Left renal cortex interstitium (tissue), 4 donors: ENCODE measurements at places on chromosomes 16 and 17.

DNA sequence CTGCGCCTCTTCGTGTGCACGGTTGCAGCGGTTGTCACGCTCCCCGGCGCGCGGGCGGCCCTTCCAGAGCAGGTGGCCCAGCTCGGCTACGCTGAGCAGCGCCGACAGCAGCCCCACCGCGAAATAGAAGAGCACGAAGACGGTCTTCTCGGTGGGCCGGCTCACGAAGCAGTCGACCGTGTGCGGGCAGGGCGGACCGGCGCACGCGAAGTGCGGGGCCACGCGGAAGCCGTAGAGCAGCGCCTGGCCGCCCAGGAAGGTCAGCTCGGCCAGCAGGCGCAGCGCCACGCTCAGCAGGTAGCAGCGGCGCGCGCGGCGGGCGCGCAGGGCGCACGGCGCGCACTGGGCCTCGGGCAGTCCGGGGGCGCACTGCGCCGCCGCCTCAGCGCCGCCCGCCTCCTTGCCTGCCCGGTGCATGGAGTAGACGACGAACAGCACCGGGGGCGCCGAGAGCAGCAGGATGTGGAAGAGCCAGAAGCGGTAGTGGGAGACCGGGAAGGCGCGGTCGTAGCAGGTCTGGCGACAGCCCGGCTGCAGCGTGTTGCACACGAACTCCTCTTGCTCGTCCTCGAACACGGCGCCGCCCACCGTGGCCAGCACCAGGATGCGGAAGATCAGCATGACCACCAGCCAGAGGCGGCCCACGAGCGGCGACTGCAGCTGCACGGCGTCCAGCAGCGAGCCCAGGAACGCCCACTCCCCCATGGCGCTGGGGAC, 1.3 kb downstream of the GJD3 start:
- DNase-seq, result no peak

- DNase-seq, result no peak
Measured at GRCh38 chr17:50556803-50557202, 3.7 kb upstream of the CACNA1G start.

- no peak for DNase-seq
Measured at GRCh38 chr16:85528528-85529387, 84.4 kb upstream of the GSE1 start.

GRCh38 chr17:73719588-73720071, 75.4 kb upstream of the SDK2 start:
- DNase-seq, result no peak

DNA sequence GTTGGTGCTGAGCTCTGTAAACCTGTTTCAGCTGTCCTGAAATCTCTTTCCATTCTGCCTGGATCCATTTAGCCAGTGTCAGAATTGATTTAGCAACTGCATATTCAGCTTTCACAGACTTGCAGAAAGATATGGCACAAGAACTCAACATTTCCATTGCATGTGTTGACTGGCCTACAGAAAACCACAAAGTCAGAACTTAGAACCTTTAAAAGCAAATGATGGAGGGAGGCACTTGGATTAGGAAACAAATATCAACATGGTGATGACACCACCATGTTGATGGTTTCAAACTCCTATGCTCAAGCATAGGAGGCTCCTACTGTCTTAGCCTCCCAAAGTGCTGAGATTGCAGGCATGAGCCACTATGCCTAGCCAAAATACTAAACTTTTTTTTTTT, 52.3 kb upstream of the ARL6IP1 start:
- no peak for DNase-seq

- no peak for DNase-seq
Measured at GRCh38 chr16:1146409-1146808, 6.5 kb upstream of the CACNA1H start.

DNA sequence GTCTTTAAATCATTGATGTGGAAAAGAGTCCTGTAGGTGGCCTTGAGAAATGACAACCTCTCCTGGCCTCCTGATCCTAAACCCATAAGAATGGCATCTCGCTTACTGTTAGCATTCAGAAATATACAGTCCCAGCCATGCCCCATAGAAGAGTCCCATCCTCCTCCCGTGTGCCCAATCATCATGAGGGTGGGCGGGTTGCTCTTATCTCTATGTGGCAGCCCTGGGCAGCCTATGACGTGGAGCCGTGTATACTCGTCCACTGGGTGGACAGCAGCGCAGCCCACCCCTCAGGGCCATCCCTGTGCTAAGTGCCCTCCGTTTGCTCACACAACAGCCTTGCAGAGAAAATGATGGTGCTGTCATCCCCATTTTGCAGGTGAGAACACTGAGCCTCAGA, 105.3 kb downstream of the AMFR start:
- DNase-seq, result no peak

GRCh38 chr17:71315568-71315967, 805.3 kb upstream of the SOX9 start:
- no peak for DNase-seq

DNA sequence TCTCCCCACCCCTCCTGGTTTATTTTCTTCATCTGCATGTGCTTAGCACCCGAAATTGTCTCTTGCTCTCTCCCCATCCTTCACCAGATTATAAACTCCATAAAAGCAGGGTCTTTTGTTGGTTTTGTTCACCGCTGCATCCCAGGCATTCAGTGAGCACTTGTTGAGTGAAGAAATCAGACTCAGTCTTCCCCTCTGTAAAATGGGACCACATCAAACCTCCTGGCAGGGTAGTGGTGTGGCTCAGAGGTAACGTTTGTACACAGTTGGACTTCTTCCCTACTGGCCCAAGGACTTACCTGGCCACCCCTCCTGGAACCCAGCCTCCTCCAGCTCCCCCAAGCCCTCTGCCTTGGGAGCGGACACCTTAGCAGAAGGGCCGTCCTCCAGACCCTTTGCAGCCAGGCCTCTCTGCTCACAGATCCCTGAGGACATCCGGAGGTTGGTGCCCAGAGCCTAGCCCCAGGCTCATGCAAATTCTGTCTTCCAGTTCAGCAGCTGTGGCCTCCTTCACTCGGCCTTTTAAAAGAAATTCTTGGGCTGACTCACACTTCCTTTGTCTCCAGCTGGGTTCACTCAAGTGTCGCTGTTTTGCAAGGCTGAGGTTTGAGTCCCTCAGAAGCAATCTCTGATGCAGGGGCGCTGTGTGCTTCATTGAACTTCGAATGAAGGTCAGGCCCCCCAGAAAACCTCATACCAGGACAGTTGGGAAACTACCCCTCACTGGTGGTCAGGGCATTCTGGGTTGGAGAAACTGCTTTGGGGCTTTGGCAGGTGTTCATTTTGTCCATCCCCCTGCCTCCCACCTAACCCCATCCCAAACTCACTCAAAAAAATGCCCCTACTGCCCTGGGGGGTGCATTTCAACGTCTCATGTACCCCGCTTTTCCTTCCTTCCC, 16.8 kb upstream of the RMI2 start:
- DNase-seq, result peak; percentile 85

- no peak for DNase-seq
Measured at GRCh38 chr16:57422026-57422944, 17.7 kb downstream of the CCL17 start.

DNA sequence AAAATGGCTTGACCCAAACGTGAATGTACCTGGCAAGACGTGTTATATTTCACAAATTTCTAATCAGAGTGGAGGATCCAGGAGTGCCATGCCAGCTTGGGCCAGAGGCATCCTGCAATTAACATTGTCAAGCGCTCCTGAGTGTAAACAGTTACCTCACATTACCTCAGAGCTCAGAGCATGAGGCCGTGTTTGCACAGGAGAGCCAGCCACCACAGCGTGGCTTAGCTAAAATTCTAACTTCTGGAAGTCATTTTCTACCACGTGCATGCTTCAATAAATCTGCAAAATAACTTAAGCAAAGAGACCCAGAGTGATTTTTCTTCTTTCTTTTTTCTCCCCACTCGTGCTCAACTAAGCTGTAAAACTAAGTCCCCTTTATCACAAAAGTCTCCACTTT, 769.0 kb downstream of the KCNJ2 start:
- DNase-seq, result no peak

DNA sequence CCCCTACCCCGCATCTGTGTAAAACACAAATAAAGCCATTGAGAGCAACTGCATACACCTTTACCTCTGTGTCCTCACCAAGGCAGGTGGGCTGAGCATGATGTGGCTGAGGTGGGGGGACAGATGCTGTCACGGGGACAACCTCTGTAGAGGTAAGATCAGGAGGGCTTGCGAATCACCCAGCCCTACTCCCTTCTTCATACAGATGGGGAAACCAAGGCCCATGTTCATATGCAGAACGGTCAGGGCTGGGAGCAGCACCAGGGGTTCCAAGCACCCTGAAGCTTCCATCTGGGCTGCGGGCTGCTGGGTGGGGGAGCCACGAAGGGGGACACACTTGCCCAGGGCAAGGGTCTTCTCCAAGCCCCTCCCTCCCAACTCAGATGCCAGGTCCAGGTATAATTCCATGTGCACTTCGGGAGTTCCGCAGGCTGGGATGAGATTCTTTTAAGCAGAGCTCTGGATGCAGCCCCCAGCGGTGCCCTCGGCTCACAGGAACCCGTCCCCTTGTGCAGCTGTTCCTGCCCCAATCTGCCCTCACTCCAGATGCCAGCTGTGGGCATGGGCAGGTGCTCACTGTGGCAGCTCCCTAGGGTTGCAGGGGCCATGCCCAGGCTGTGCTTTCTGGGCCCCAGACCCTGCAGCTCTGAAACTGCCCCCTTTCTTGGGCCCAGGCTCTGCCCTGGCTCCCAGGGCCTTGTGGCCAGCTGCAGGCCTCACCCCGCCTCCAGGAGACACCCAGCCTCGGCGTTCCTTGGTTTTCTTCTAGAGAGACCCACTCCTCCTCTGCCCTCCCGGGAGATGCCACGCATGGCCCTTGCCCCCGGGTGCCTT, 9.6 kb downstream of the CTRB1 start:
- no peak for DNase-seq

GRCh38 chr17:82966415-82966814, 113.0 kb upstream of the METRNL start:
- DNase-seq, result no peak

DNA sequence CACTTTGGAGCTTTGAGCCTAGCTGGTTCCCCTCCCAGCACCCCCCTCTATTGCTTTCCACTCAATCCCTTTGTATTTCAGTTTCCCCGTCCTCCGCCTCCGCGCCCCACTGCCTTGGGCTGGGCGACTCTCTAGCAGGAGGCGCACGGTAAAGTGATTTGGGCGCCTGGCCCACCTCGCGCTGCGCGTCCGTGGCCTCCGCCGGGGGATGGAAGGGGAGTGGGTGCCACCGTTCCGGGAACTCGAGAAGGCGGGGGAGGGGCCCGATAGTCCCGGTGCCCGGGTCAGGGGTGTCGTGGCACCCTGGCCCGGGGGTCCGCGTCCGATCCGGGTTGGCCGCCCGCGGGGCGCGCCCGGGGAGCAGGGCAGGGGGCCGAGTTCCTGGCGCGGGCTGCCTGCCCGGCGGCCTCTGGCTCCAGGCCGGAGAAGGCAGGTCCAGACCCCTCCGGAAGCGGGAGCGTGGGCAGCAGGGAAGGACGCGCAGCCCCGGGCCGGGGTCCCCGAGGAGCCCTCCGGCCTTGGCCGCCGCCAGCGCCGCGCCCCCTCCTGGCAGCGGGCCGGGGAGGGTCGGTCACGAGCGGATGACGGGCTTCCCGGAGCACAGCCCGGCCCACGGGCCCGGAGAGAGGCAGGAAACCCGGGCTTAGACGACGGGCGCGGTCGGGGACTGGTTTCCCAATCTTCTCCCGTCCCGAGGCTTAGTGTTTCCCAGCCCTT, 15.8 kb downstream of the MEOX1 start:
- DNase-seq, result no peak

DNA sequence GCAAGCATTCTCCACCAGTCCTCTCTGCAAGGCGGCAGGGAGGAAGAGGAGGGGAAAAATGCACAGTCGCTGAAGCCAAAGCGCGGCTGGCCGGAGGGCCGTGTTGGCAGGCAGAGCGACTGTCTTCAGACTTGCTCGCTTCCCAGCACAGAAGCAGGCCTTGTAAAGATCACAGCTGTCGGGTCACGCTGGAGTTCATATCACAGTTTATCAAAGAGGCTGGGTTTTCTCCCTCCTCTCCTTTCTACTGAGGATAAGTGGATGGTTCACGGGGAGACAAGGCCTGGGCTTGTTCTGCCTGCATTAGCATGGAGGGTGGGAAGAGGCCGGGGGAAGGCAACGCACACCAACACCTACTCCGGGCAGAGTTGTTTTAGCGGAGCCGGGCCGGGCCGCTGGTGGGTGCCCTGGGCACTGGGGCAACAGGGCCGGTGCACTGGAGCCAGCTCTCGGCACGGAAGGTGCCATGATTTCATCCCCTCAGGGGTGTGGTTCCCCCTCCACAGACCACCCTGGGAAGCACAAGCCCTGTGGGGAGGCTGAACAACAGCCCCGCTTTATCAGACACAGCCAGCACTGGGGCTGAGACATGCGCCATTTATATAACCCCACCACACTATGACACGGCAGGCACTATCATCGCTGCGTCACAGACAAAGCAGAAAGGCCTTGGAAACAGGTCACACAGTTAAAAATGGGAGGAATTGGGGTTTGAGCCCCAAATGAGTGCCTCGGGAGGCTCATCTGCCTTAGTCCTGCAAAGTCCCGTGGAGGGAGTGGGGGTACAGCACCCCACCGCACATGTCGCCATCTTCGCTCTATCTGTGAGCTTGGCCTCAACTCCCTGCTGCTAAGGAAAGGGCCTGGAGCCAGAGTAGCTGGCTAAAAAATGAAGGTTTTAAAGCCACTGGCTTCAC, 40.3 kb upstream of the MTSS2 start:
- DNase-seq, result no peak

- no peak for DNase-seq
Measured at GRCh38 chr16:610513-611381, 20.0 kb upstream of the WFIKKN1 start.

DNA sequence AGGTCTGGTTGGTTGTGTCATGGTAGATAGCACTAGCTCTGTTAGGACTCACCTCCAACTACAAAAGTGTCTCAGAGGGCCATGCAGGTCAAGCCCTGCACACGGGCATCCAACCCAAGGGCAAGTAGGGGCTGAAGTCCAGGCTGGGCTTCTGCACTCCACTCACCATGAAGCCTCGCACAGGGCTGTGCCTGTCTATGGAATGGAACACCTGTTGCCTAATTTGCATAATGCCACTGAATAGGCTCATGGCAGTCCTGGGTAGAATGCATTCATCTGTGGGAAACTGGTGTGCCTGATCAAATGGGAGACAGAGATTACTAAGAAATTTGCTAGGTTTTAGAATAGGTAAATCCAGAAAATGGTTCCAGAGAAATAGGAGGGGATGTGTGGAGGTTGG, 8.0 kb upstream of the AKAP1 start:
- DNase-seq, result no peak

DNA sequence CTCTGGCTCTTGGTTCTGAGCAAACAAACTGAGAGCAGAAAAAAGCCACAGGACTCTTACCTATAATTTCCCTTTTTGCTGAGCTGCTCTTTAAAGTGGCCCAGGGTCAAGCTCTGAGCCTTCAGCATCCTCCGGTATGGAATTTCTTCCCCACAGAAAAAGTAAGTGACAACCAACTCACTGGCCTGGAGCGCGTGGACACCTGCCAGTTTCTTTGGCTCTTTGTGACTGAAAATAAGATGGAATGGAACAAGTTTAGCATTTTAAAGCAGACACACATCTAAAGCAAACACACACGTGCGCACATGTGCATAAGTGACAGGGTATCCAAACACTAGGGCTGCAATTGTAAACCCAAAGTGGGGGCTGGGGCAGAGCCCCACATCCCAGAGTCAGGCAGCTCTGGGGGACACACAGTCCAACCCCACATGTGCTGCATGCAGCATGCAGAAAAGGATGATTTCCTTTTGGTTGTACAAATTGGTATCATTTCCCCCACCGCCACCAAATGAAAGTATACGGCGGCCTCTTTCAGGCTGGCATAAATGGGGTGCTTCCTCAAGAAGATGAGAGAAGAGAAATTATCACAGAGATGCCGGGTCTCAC, 27.5 kb downstream of the AXIN2 start:
- no peak for DNase-seq
